Hepatocyte (in vitro differentiated cells): ENCODE measurements at places on chromosomes 6 and 20. TPM values are rescaled to one million over a fixed set of nuclear protein-coding genes. Genes with fewer than 3 reads are reported as not detected.

C6orf58 gene
- not detected in 2 replicates for polyA plus RNA-seq

DNA sequence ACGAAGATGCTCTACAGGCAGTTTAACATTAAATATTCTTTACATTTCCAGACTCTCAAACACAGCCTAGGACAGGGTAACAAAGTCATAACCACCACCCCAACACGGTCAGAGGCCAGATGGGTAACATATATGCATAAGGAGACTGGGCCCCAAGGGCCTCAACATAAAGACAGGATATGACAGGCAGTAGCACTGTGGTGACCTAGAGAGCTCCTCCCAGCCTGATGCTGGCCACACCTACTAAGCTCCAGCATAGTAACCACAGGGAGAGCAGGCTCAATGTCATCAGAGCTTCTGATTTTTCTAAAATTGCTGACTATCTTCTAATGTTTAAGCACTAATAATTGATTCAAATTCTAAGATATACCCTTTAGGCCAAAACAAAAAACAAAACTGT lies 21.7 kb downstream of the SMLR1 start:
- H3K4me1 ChIP-seq, result peaks cover 12% of the 10 kb centered on the region
- no peak overlapping the region for H3K27ac ChIP-seq
- no peak for DNase-seq
- H3K36me3 ChIP-seq, result no peaks in the 10 kb centered on the region

ATRN gene
- 14.7 and 20.3 TPM in 2 replicates for polyA plus RNA-seq

FAM210B gene
- polyA plus RNA-seq, result 55.3 and 62.7 TPM in 2 replicates

GLP1R gene
- not detected in 2 replicates for polyA plus RNA-seq

- no peak for DNase-seq
- no peaks in the 10 kb centered on the region for H3K4me1 ChIP-seq
- no peaks in the 10 kb centered on the region for H3K36me3 ChIP-seq
- H3K27me3 ChIP-seq, result no peaks in the 10 kb centered on the region
- no peak overlapping the region for H3K4me3 ChIP-seq
- H3K27ac ChIP-seq, result no peak overlapping the region
Measured at GRCh38 chr6:102553214-102553613, 1159.7 kb downstream of the GRIK2 start.

ANKRD66 gene
- not detected in 2 replicates for polyA plus RNA-seq

DNA sequence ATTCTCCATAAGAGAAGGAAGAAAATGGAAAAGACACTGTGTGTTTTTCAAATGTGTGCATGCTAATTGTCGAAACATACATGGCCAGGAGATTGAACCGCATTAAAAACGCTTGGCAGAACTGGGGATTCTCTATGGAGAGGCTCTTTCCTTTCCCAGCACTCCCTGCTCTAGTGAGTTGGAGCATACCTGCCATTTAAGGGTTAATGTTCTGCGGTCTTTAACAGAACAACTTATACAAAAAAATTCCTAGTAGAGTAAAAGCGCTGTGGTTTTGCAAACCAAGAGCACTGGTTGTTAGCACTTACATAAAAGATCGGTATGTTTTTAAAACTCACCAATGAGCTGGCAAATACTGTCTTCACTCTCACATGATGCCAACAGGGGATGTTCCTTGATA lies 1.5 kb downstream of the TAGAP start:
- DNase-seq, result no peak
- H3K4me3 ChIP-seq, result no peak overlapping the region
- H3K4me1 ChIP-seq, result peaks cover 13% of the 10 kb centered on the region
- H3K36me3 ChIP-seq, result no peaks in the 10 kb centered on the region

DNA sequence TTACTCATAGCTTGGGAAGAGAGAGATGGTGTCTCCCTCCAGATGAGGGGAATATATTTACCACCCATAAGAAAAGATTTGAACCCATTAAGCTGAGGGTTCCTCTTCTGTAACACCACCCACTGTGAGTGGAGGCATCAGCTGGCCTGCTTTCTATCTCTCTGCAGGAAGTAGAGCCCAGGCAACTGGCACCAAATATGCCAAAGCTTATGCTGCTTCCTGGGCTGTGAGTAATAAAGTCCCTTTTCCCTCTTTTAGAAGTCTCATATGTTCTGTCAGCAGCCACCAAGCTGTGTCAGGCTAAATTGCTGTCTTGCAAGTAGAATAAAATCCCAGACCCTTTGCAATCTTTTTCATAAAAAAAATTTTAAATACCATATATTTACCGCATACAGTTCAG lies 241.4 kb downstream of the LAMA2 start:
- H3K4me1 ChIP-seq, result no peaks in the 10 kb centered on the region
- no peak overlapping the region for H3K4me3 ChIP-seq
- no peaks in the 10 kb centered on the region for H3K27me3 ChIP-seq
- H3K36me3 ChIP-seq, result no peaks in the 10 kb centered on the region
- no peak overlapping the region for H3K27ac ChIP-seq
- no peak for DNase-seq

DACT2 gene
- 7.4 and 8.8 TPM in 2 replicates for polyA plus RNA-seq

- peak overlapping the region; percentile 91 for H3K27ac ChIP-seq
- DNase-seq, result no peak
- H3K36me3 ChIP-seq, result no peaks in the 10 kb centered on the region
- H3K4me1 ChIP-seq, result peaks cover 43% of the 10 kb centered on the region
- no peak overlapping the region for H3K4me3 ChIP-seq
Measured at GRCh38 chr6:110332281-110332680, 25.9 kb downstream of the METTL24 start.

DNA sequence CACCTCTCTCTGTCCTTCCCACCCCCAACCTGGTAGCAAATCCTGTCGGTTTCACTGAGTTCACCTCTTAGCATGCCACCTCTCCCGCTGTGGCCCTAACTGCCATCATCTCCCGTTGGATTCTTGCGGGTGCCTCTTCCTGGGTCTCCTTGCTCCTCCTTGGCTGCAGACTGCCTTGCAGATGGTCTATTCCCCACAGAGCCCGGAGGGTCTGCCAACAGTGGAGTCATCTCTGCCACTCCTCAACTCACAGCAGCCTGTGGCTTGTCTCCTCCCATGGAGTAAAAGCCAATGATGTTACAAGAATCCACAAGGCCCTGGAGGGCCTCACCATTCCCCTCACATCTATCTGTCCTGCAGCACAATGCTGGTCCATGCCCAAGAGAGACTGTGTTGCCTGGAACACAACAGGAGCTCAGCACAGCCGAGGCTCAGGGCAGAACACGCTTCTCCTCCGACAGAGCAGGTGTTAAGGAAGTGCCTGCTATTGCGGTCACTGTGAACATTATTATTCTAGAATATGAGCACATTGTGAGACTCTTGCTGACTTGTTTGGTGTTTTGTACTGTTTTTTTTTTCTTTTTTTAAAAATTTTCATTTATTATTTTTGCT lies 241.8 kb upstream of the SULF2 start:
- no peaks in the 10 kb centered on the region for H3K27me3 ChIP-seq
- H3K4me1 ChIP-seq, result no peaks in the 10 kb centered on the region
- no peak overlapping the region for H3K27ac ChIP-seq

DNA sequence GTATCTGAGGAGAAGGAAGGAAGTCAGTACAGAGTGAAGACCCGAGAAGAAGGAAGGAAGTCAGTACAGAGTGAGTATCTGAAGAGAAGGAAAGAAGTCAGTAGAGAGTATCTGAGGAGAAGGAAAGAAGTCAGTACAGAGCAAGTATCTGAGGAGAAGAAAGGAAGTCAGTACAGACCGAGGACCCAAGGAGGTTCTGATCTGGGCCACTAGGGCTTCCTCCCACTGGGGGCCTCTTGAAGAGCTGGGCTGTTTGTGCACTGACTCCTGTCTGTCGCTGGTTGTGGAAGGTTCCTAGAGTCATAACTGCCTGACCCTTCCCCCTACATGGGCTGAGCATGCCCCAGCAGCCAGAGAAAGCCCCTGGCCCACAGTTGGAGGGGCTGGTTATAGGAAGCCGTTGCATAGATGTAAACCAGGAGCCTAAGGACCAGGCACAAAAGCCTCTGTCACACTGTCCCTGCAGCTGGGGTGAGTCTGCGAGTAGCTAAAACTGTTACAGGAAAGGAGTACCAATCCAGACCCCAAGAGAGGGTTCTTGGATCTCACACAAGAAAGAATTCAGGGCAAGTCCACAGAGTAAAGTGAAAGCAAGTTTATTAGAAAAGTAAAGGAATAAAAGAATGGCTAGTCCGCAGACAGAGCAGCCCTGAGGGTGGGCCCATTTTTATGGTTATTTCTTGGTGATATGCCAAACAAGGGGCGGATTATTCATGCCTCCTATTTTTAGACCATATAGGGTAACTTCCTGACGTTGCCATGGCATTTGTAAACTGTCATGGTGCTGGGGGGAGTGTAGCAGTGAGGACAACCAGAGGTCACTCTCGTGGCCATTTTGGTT lies 395.9 kb downstream of the PREX1 start:
- H3K27ac ChIP-seq, result no peak overlapping the region
- no peaks in the 10 kb centered on the region for H3K27me3 ChIP-seq
- no peaks in the 10 kb centered on the region for H3K36me3 ChIP-seq
- no peak overlapping the region for H3K4me3 ChIP-seq
- no peaks in the 10 kb centered on the region for H3K4me1 ChIP-seq

GRCh38 chr20:18412221-18412901 lies 54.5 kb downstream of the DZANK1 start:
- H3K4me1 ChIP-seq, result no peaks in the 10 kb centered on the region
- H3K4me3 ChIP-seq, result no peak overlapping the region
- no peak for DNase-seq
- peak overlapping the region; percentile 3 for H3K27ac ChIP-seq
- no peaks in the 10 kb centered on the region for H3K36me3 ChIP-seq

TCF19 gene
- polyA plus RNA-seq, result 5.0 and 7.4 TPM in 2 replicates

GRCh38 chr20:63501818-63502670 lies 3.2 kb upstream of the EEF1A2 start:
- peaks cover 8% of the 10 kb centered on the region for H3K4me1 ChIP-seq
- DNase-seq, result no peak
- no peaks in the 10 kb centered on the region for H3K36me3 ChIP-seq
- peaks cover 29% of the 10 kb centered on the region for H3K27me3 ChIP-seq
- H3K4me3 ChIP-seq, result no peak overlapping the region

DNA sequence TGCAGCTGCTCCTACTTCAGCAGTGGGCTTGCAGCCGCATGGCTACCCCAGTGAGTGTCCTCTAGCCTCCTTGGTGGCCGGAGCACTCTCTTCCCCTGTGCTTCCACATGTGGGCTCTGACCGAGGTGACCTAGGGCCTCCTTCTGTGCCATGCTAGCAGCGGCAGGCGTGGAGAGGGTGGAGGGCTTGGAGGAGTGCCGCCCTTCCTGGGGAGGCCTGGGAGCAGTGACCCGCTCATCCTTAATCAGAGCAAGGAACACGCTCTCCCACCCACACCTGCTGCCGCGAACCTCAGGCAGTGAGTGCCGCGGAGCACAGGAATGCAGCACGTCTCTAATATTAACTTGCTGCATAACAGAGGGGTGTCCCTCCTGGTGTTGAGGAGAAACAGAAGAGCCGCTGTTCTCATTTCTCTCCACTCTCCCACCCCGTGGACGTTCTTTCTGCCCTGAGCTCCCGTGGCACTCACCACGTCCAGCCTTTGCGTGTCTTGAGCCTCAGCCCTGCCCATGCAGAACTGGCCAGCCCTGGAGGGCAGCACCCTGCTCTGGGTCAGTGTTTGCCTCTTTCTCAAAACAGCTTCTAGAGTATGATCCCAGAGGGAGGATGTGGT lies 31.9 kb downstream of the DUSP22 start:
- no peak for DNase-seq
- H3K36me3 ChIP-seq, result no peaks in the 10 kb centered on the region
- H3K27ac ChIP-seq, result no peak overlapping the region
- H3K4me1 ChIP-seq, result no peaks in the 10 kb centered on the region
- H3K4me3 ChIP-seq, result no peak overlapping the region

SIRPB1 gene
- 0.33 and 0.57 TPM in 2 replicates for polyA plus RNA-seq

DNA sequence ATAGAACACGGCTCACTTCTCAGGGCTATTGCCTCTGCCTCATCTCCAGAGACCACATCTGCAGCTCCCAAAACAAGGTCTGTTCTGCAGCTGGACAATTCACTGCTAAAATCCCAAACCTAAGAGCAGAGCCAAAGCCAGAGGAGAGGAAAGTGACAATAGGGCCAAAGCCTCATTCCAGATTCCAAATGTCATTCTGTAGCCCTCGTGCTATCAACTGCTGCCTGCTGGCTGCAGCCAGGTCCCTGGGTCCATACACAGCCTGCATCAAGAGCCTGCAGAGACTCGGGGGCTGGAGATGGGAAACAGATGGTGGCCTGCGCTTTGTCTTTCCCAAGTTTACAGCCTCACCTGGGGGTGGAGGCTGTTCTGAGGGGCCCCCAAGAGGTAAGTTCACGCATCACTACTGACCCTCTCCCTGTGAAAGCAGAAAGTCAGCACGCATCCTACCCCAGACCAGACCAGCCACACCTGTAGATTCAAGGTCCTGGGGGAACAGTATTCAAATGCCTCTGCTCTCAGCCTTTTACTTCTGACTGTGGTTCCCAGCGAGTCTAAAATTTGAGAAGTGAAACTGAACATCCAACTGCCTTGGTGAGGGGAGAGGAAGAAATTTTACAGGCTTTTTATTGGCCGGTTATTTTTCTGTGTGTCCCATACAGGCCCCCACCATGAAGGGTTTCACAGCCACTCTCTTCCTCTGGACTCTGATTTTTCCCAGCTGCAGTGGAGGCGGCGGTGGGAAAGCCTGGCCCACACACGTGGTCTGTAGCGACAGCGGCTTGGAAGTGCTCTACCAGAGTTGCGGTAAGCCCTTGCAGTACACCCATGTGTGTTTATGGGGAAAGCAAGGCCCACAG lies at the start of gene LY86:
LY86 (plus strand) TSS at position 657 of the 860 bp plus-strand sequence; CDS start at position 672, 15 bp downstream.
- no peaks in the 10 kb centered on the region for H3K4me1 ChIP-seq
- peak; percentile 9 for DNase-seq
- no peaks in the 10 kb centered on the region for H3K27me3 ChIP-seq

GRCh38 chr6:132198896-132199295 lies 202.4 kb downstream of the MOXD1 start:
- no peaks in the 10 kb centered on the region for H3K36me3 ChIP-seq
- peaks cover 5% of the 10 kb centered on the region for H3K4me1 ChIP-seq
- H3K27ac ChIP-seq, result no peak overlapping the region
- H3K4me3 ChIP-seq, result no peak overlapping the region
- H3K27me3 ChIP-seq, result no peaks in the 10 kb centered on the region
- DNase-seq, result no peak

GRCh38 chr6:140045116-140045515 lies 670.7 kb upstream of the CITED2 start:
- no peaks in the 10 kb centered on the region for H3K27me3 ChIP-seq
- no peaks in the 10 kb centered on the region for H3K4me1 ChIP-seq
- no peaks in the 10 kb centered on the region for H3K36me3 ChIP-seq
- no peak for DNase-seq

- no peak overlapping the region for H3K4me3 ChIP-seq
- no peak for DNase-seq
- no peaks in the 10 kb centered on the region for H3K27me3 ChIP-seq
- H3K4me1 ChIP-seq, result no peaks in the 10 kb centered on the region
- H3K27ac ChIP-seq, result no peak overlapping the region
Measured at GRCh38 chr6:105452924-105453756, 50.3 kb upstream of the PREP start.

DNAH8 gene
- 0.11 and 0.15 TPM in 2 replicates for polyA plus RNA-seq
